ENCODE measurements at places on chromosomes 12 and 14.

DNA sequence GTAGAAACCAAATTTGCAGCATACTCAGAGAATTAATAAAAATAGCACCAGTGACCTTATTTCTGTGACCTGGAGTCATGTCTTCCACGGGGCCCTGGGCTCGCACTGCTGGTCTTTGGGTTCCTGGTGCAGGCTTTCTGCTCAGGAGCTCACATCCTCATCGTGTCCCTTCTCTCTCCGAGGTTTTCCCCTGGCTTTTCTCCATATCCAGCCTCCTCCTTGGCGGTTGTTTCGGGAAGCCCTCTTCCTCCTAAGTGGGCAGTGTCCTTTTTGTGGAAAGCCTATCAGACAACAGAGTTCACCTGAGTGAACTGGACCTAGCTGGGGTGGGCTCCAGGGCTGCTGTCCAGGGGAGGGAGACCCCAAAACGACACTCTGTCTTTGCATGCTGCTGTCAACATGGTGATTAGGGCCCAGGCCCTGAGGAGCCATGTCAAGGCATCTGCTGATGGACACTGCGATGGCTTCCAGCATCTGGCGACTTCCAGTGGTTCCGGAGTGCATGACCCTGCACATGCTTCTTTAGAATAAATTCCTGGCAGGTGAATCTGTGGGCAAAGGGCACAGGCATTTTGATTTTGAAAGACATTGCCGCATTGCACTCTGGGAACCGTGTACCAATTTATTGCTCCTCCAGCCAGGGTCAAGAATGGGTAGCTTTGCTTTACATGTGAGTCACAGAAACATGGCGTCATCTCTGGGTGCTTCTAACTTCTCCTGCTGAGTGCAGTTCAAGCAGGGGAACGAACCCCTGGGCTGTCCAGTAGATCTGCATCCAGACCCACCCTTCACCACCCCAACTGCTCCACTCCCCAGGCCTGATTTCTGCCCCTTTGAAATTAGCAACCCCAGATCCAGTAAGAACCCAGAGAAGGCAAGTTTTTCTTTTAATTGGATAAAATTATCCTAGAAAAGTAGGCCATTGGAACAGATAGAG lies 136.8 kb downstream of the ADGRD1 start:
- ATAC-seq: no peak

DNA sequence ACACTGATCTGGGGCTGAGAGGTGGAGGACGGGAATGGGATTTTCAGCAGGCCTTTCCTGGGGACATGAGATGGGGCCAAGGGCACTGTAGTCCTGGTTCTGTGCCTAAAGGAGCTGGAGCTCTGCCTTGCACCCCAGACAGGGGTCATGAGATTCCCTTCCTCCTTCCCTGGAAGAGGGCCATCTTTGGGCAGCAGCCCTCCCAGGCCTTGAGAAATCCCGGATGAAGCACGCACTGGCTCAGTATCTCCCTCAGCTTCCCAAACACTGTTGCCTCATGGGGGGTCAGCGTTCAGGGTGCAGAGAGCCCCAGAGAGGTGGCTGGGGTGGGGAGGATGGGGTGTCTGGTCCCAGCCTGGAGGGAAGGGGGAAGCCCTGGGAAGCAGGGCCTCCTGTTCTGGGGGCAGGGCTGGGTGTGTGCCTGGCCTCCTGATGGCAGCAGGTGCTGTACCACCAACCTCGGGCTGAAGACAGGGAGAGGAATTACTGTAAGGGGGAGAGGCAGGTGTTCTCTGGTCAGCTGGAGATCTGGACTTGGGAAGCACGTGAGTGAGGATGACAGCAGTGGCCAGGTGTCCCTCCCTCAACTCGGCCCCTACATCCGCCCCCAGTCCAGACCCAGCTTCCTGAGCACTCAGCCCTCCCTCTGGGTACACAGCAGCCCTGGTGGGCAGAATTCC lies 8.4 kb upstream of the NR4A1 start:
- ATAC-seq: no peak

- no peak for ATAC-seq
Observed at GRCh38 chr12:58607805-58608204, 312.5 kb downstream of the LRIG3 start.

- peak; percentile 86 for ATAC-seq
Observed at GRCh38 chr12:115155665-115156645, 472.0 kb upstream of the TBX3 start.

DNA sequence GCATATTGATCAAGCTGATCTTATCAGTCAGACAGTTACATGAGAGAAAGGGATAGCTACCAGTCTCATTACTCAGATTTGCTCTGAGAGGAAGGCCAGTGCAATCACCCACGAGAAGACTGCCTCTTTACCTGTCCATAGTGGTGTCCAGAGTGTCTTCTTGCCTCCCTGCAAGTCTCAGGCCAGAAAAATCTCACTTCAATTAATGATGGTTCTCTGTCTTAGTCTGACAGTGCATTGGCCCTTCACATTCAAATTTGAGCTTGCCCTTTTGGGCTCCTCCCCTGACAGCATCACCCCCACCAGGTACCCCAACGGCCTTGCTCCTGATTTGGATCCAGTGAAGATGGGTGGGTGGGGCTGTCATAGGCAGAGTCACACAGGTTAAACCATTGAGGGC lies at the start of gene AICDA:
AICDA (minus strand) TSS at position 231 of the 400 bp plus-strand sequence; CDS start at position 139, 92 bp downstream.
- no peak for ATAC-seq

- peak; percentile 11 for ATAC-seq
Observed at GRCh38 chr14:60655119-60655897, 6.0 kb upstream of the SIX1 start.
